ENCODE measurements at places on chromosomes 7 and 10.
A peak's percentile ranks its signal among the peaks of the same experiment; 100 is the strongest.

- no peak for DNase-seq
Observed at GRCh38 chr10:128985036-128985435, 482.0 kb upstream of the MGMT start.

DNA sequence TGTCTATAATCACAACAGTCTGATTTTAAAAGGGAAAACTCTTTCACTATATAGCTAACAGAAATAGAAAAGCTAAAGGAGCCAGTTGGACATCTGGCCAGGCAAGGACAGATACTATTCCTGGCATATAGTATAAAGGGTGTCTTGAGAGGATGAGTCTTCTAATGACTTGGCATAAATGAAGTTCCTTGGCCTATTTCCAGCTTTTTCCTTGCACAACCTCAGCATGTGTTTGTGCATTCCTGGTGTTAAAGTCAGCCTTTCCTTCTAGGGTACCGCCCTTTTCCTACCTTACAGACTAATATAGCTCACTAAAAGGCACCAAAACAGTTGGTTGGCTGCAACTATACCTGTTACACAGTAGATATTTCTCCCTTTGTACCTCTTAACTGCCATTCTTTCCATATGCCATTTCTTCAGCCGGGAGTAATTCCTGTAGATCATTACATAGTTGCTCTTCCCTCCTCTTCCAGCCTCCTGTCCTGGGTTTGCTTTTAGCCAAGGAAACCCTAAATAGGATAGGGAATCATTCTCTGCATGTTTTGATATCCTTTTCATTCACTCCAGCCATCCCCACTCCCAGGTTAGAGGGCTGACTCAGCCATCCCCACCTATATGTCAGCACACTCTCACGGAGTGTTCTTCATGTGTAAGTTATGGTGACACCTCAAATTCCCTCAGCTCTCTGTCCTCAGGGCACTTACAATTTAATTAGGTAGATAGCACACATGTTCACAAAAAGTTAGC is 102.1 kb upstream of the MDFIC start:
- no peak for DNase-seq

GRCh38 chr7:70338015-70338414 is 739.7 kb downstream of the AUTS2 start:
- DNase-seq = no peak

DNA sequence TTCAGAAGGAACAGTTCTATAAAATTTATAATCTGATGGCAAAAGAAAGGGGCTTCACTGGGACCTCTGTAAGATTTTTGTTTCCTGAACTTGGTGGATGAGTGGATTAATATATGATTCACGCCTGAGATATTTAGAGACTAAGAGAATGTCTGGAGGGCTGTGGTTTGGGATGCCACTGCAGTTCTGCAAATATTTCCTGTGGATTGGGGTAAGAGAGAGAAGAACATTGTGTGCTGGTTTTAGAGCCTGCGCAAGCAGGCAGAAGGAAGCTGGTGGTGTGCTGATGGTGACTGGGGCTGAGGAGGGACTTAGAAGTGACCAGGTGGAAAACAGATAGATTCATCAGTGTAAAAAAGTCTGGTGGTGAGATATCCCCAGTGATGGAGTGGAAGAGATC is 87.0 kb downstream of the SUGCT start:
- DNase-seq = no peak

DNA sequence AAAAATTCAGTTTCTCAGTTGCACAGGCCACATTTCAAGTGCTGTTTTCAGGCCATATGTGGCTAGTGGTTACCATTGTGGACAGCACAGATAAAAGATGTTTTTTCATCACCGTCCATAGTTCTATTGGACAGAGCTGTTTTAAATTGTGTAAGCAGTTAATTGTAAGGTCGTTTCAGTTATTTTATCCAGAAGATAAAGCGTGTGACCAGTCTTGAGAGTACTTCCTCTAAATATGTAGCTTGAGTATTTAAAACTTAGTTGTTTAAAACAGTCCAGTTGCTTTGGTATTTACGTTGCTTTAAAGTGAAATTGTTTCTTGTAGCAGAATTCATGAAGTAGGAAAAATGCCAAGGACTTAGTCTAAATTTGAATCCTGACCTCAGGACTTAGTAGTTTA is 66.9 kb downstream of the ZNRF2 start:
- DNase-seq = no peak

- no peak for DNase-seq
Observed at GRCh38 chr10:323651-324293, 188.5 kb downstream of the ZMYND11 start.

- DNase-seq = no peak
Observed at GRCh38 chr7:157674027-157674714, 337.4 kb downstream of the DNAJB6 start.

DNA sequence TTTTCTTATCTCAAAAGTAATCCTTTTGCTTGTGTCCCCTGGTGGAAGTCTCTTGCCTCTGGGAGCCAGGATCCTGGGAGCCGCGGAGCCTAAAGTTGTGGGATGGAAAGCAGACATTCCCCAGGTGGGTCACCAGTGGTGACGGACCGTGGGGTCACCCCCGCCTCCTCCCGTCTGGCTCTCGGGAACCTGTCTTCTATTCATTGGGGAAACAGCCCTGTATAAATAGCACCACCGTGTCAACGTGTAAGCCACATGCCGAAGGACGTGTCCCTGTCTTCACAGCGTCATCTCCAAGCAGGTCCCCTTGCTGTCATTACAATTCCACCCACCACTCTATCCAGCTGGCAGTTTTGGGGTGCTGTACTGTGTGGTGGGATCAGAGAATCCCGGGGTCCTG is 87.5 kb downstream of the ELFN1 start:
- DNase-seq = no peak

GRCh38 chr7:52569151-52569550 is 466.3 kb upstream of the POM121L12 start:
- DNase-seq = no peak

- DNase-seq = no peak
Observed at GRCh38 chr10:18721067-18721466, 61.8 kb downstream of the ARL5B start.

DNA sequence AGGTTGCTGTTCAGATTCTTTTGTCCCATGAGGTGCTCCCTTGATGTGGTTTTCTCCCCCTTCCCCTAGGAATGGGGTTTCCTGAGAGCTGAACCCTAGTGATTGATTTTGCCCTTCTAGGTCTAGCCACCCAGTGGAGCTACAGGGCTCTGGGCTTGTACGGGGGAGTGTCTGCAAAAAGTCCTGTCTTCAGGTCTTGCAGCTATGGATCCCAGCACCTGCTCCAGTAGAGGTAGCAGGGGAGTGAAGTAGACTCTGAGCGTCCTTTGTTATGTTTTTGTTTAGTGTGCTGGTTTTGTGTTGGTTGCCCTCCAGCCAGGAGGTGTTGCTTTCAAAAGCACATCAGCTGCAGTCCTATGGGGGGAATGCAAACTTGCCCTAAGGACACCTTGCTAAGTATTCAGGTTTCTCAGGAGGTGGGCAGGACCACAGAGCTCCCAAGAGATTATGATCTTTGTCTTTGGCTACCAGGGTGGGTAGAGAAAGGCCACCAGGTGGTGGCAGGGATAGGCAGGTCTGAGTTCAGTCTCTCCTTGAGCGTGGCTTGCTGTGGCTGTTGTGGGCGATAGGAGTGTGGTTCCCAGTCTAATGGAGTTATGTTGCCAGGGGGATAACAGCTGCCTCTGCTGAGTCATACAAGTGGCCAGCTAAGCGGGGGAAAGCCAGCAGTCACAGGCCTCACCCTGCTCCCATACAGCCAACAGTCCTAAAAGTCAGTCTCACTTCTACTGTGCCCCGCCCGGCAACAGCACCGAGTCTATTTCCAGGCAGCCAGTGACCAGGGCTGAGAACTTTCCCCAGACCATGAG is 92.4 kb upstream of the JCAD start:
- DNase-seq = no peak

- DNase-seq = no peak
Observed at GRCh38 chr10:72292223-72292691, 18.5 kb downstream of the DDIT4 start.

GRCh38 chr10:107740962-107741690 is 576.6 kb upstream of the SORCS1 start:
- no peak for DNase-seq

- DNase-seq = no peak
Observed at GRCh38 chr10:73406846-73407245, 7.0 kb downstream of the ANXA7 start.

DNA sequence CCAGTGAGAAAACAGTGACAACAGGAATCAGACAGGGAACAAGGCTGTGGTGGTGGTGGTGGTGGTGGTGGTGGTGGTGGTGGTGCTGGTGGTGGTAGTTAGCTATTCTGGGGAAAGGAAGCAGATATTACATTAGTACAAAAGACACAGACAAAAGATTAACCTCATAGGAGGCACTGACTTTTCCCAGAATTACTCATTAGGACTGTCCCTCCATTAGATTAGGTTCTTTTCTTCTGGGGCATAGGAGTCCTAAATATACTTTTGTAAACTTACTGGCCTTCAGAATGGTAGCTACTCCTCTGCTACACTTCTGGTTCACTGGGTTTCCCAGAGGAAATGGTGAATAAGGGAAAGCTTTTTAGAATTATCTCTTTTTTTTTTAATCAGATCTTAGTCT is 156.6 kb upstream of the SEMA3D start:
- no peak for DNase-seq

- no peak for DNase-seq
Observed at GRCh38 chr10:119981826-119982225, 89.3 kb downstream of the SEC23IP start.

- no peak for DNase-seq
Observed at GRCh38 chr10:63105225-63106110, 27.7 kb upstream of the NRBF2 start.

DNA sequence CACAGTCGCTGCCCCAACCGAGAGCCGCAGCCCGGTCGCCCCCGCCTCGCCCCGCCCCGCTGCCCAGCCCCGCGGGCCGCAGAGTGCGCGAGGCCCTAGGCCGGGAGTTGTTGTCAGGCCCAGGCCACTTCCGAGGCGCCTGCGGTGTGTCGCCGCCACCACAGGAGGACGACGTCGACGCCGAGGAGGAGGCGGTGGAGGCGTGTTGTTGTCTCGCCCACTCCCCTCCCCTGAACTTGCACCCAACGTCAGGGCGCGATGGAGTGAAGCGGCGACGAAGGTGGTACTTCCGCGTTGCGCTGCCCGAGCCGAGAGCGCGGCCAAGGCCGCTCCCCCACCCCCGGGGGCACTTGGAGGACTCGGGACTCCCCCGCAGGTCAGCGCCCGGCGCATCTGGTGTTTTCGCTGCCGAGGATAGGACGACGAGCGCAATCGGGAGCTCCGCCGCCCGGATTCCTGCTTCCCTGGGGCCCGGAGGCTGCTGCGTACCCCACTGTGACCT is at the start of gene CDK13:
Gene CDK13, plus strand, starts transcription at position 286 of the 502 bp plus-strand sequence. CDS start 386 bp downstream, outside the sequence.
- peak; percentile 70 for DNase-seq

DNA sequence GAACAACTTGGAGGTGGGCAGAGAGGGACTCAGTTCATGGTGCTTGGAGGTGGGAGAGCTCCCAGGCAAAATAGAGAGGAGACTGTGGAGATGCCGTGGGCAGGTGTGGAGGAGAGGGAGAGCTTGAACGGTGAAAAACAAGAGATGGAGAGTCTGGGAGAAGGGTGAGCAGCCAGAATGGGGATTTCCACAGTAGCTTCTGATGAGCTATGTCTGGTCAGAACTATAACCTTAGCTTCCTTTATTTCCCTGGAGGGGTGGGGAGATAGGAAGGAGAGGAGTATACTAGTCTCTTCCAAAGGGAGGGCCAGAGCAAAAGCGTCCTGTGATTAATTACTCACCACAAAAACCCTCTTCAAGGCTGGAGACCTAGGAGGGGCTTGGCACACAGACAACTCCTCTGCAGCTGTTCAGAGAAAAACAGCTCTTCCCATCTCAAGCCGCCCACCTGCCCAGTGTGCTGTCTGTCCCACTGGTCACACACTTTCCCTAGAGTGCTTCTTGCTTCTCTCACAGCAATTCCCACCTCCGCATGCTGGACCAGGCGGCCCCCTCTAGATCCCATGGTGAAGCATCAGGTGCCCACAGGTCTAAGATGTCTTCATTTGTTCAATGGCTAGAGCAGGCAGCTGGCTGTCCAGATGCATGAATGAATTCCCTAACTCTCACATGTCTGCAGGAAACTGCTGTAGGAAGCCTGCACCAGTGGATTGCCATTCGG is 41.9 kb downstream of the TAS2R41 start:
- DNase-seq = no peak

- no peak for DNase-seq
Observed at GRCh38 chr7:141042222-141043193, 27.8 kb upstream of the MRPS33 start.

- DNase-seq = no peak
Observed at GRCh38 chr7:33789871-33790630, 115.3 kb upstream of the BMPER start.

DNA sequence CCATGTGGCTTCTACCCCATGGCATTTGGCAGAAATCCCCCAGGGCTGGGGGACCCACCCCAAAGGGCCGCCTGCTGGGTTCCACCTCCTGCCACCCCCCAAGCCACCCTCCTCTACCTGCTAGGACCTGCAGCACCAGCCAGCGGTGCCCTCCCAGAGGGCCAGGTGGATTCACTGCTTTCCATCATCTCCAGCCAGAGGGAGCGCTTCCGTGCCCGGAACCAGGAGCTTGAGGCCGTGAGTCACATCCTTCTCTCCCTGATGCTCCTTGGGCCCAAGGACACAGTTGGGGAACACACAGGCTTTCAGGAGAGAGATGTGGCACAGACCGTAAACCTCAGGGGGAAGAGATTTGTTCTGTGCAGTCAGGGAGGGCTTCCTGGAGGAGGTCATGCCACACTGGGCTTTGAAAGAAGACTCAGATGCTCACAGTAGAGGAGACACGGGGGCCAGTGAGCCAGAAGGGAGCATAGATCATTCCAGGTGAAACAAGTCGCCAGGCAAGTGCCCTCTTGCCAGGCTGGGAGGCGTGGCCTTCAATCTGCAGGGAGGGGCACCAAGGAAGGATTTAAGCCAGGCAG is 11.5 kb upstream of the SH2B2 start:
- no peak for DNase-seq

- DNase-seq = no peak
Observed at GRCh38 chr7:70034999-70035398, 436.7 kb downstream of the AUTS2 start.

GRCh38 chr7:158461824-158462223 is 125.8 kb downstream of the PTPRN2 start:
- no peak for DNase-seq

DNA sequence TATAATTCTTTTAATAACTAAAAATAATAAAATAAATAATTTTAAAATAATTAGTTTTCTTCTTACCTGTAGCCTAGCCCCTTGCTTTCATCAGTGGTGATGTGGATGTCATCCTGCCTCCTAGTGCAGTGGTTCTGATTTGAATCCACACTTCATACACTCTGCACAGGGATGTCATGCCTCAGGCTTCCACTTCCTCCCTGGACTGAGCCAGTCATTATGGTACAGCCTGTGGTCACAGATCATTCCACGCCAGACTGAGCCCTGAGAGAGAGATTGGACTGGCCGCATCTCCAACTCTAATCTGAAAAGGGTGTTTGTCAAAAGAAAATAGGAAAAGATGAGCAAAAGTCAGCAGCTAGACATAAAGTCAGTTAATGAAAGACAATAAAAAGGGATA is 436.2 kb upstream of the IGFBP3 start:
- no peak for DNase-seq

GRCh38 chr10:78510566-78511323 is 477.1 kb downstream of the RPS24 start:
- no peak for DNase-seq
